ENCODE measurements at places on chromosomes 16 and 17.
A peak's percentile ranks its signal among the peaks of the same experiment; 100 is the strongest.

GRCh38 chr17:49146620-49147306, 14.2 kb downstream of the B4GALNT2 start:
- DNase-seq, result no peak

DNA sequence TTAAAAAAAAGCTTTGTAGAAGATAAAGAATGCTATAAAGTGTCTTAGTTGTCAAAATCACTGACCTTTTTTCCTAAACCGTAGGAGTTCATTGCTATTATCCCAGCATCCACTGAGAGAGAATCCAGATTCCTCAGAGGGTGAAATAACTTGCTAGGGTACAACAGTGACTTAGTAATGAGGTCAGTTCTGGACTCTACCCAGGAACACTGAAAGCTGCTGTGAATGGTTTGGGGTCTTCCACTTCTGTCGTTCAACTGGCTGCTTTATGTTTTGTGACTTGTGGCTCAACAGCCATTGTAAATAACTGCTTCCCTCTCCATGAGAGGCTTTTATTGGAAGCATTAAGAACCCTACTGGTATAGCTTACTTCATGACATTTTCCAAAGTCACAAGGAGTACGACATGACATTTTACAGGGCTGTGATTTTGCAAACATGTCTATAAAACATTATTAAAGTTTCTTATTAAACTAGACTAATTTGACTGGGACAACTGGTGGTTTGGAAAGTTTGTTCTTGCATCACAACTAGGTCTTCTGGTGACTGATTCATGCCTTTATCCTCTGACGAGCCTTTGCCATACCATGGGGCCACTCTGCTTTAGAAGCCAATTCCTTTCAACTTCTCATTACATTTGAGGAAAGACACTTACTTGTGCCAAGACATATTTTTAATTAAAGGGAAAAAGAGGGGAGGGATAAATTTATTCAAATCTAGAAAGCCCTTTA, 92.2 kb upstream of the CDH11 start:
- DNase-seq, result no peak

- DNase-seq, result no peak
These were observed 1.2 kb upstream of the TNRC6C start for GRCh38 chr17:77957235-77957856.

DNA sequence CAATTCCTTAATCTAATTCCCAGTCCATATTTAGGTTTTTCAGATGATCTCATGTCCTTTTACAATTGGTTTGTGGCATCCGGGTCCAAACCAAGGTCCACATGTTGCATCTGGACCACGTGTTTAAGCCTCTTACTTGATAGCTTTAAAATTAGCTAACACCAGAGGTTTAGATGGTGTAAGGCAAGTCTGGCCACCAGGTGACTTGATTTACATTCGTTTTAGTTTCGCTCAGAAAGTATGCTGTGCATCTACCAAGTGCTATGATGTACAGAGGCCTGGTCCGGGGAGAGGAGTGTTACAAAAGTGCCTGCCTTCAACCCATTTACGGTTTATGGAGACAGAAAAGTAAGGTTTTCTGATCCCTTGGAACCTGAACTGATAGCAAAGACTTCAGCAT, 878 bp upstream of the DNAJA2 start:
- DNase-seq, result peak; percentile 51

GRCh38 chr16:27980919-27981700, 82.4 kb downstream of the GSG1L start:
- no peak for DNase-seq

DNA sequence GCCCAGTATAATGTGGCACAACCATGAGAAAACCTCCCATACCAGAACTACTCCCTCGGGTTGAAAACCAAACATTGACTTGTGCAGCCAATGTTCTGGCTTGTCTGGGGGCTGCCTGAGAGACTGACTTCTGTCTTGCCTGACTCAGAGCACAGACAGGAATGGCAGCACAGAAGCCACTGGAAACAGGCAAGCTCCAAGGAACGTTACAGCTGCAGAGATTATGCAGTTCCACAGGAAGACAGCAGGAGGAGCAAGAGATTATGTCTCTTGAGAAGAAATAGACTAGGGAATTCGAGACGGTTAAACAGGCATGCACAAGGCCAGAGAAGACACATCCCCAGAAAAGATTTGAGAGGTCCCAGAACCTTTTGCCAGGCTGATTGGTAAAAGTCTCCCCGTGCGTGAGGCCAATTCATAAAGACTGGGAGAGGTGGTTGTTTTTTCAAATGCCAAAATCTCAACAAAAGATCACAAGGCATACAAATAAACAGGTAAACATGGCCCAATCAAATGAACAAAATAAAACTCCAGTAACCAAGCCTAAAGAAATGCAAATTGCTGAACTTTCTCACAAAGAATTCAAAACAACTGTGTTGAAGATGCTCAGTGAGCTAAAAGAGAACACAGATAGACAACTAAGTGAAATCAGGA, 90.6 kb upstream of the CDH5 start:
- no peak for DNase-seq

DNA sequence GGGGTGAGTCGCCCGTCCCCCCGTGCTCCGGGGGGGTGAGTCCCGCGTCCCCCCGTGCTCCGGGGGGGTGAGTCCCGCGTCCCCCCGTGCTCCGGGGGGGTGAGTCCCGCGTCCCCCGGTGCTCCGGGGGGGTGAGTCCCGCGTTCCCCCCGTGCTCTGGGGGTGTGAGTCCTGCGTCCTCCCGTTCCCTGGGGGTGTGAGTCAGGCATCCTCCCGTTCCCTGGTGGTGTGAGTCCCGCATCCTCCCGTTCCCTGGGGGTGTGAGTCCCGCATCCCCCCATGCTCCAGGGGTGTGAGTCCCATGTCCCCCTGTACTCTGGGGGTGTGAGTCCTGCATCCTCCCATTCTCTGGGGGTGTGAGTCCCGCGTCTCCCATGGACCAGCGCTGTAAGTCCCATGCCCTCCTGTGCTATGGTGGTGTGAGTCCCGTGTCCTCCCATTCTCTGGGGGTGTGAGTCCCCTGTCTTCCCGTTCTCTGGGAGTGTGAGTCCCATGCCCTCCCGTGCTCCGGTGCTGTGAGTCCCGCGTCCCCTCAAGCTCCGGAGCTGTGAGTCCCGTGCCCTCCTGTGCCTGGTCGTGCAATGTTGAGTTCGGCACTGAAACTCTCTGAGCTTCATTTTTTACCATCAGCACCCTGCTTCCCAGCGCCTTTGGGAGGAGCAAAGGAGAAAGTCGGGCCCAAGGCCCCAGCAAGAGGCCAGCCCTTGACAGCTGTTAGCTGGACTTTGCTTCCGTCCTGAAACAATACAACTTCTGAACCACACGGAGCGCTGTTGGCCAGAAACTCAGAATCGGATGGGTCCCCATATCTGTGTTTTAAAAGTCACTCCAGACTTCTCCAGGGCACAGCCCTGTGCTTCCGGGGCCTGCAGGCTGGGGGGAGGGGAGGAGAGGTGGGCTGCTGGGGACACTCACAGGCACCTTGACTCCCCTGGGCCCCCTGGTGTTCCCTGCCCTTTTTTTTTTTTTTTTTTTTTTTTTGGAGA, 11.5 kb upstream of the ZC3H18 start:
- DNase-seq, result no peak

DNA sequence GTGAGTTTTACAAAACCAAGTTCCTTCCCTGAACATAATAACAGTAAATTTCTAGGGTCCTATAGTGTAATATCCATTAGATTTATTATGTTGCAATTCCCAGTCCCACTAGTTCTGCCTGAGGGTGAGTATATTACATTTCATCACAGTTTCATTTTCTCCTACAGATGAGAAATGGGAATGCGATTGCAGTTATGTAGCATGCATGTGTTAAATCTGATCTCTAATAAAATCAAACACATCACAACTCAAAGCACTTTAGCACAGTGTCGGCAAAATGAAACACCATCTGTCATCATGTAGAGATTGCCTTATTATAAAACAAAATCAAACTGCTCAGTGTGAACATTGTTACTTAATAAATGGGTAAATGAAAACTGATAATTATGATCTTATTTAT, 180.5 kb upstream of the TOX3 start:
- DNase-seq, result no peak

DNA sequence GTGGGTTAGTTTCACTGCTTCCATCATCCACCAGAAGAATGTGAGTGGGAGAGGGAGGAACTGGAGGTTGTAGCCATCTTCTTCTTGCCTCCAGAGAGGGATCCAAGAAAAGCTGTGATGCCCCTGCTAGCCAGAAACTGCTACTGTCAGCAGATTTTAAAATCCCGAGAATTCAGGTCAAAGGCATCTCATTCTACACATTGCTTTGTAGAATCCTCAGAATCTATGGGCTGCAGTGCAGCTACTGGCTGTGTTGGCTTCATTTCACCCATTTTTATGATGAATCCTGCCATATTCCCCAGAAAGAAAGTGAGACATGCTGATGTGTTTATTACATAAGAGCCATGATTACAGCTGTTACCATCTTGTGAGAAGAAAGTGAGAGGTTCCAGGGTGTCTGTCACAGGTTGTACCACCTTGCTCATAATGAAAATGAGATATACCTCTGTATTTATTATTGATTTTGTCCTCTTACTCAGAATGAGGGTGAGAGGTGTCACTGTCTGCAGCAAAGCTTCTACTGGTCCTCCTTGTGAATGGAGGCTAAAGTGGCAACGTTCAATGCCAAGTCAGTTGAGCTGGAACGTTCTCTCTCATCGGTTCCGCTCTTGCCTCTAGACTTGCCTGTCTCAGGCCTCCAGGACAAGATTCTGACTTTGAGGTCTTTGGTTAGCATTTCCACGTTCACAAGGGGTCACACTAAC, 50.1 kb upstream of the MYH10 start:
- no peak for DNase-seq

DNA sequence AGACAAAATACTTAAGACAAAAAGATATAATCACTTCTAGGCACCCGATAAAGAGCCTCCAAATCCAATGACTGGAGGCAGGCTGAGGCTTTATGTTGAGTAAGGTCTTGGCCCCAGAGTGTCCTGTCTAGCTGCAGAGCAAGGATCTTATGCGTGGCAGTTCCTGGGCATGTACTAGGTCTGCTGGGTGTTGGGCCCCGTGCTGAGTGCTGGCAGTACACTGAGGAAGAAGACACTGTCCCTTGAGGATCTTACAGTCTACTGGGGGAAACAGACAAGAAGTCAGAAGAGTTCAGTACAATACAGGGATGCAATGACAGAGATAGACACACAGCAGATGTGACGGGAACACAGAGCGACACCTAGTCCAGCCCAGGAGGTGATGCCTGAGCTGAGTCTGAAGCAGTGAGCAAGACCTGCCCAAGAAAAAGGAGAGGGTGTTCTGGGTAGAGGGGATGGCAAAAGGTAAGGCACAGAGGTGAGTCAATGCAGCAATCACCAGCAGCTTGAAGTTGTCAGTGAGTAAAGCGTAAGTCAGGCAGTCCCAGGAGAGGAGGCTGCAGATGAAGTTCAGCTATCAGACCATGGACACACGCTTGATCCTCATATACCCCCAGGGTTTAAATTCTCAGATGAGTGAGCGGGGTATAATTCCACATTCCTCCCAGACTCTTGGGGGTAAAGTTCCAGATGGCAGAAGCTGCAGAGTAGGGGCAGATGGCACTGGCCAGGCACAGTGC, 18.1 kb downstream of the MAP3K14 start:
- no peak for DNase-seq
